ENCODE measurements at places on chromosomes 13 and 19. TPM values are rescaled to one million over a fixed set of nuclear protein-coding genes. Genes with fewer than 3 reads are reported as not detected.

The GATAD2A gene
- total RNA-seq, result 180 TPM

The CD22 gene
- total RNA-seq, result 0.52 TPM

- DNase-seq, result no peak
Observed at GRCh38 chr13:106752584-106753170, 184.7 kb upstream of the ARGLU1 start.

DNA sequence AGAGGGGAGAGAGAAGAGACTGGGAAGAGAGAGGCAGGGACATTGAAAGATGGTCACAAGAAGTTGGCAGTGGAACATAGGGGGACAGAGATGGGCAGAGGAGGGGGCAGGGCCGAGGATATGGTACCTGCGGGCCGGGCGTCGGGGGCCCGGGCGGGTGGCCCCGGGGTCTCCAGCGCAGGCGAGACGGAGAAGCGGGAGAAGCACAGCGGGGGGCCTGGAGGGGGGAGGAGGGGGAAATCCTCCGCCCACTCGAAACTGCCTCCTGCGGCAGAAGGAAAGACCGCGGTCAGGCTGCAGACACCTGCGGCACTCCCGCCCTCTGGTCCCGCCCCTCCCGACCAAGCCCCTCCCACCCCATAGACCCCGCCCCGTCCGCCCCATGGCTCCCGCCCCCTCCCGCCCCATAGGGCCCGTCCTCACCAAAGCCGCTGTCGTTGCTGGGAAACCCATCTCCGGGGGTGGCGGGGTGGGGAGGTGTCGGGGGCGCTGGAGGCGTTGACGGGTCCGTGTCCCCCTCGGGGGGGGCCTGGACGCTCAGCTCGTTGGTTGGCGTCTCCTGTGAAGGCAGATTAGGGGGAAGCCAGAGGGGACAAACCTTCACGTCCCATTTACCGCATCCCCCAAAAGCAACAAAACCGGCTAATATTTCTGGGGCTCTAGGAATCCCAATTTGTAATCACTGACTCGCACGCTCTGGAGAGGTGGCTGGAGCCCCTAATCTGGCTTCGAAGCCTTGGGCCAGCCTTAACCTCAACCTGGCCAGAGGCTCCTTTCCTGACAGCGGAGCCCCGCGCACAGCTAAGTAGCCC, 20.4 kb downstream of the LMTK3 start:
- DNase-seq, result peak; percentile 68

DNA sequence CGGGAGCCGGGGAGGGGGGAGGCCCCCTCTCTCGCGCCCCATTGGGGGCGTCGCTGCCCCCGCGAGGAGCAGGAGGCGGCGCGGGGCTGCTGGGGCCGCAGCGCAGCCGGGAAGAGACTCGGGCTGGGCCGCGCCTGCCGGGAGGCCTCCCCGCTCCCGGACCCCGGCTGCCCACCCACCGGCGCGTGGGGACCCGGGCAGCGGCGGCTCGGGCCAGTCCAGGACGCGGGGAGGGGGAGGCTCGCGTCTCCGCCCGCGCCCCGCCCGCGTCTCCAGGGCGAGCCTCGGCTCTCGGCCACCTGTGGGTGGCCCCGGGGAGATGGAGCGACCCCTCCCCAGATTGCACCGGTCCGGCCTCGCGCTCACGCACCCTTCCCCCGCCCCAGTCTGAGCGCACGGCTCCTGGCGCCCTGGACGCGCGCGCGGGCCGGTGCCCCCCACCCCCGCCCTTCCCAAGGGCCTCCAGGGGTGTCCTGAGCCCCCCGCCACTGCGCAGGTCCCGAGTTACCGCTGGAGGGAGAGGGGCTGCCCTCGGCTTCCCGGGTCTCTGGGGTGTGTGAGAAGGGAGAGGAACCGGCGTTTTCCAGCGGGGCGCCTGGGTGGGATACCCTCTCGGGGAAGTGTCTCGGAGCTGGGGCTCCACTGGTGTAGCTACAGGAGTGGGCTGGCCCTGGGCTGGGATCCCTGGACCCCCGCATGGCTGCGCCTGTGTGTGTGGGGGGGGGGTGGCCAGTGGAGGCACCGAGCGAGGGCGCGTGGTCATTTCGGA, 645 bp downstream of the PALM start:
- no peak for DNase-seq

DNA sequence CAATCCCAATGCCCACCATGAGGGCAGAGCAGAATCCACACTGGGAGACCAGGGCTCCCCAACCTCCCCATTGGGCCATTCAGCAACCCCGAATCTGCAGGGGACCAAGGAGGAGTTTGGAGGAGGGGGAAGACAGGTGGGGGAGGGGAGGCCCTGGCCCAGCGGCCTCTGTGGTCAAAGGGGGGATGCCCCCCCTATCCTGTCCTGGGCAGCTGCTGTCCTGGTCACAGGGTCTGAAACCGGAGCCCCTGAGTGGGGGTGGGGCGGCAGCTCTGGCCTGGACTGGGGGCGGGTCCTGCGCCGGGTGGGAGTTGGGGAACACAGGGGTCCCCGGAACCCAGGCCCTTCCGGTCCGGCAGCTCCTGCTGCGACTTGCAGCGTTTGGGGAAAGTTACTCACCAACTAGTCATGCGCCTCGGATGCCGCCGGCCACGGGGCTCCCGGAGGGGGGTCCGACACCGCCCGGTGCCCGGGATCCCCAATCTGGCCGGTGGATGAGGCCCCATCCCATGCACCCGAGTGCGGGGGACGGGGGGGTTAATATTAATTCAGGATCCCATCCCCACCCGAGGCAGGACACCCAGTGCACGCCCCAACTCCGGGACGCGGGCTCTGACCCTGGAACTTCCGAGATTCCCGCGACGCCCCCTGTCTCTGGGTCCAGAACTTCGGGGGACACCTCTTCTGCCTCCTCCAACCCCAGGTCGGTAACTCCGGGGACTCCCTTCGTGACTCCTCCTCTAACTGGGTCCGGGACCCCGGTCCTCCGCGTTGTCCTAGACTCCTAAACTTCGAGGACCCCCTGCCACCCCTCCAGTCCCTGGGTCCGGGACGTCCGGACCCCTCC, 872 bp downstream of the HOMER3 start:
- DNase-seq, result no peak

DNA sequence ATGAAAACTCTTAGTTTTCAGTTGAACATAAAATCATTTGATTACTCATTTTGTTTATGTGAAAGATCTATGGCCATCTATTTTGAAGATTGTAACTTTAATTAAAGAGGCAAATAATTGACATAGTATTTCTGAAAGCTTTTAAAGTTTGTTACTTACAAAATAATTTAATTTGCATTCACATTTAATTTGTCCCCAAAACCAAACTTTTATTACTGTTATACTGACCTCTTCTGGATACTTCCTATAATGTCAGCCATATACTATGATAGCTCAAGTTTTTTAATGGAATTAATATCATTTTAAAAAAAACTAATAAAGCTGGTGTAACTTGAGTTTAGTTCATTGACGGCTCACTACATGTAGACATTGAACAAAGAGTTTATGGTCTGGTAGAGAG, 4.9 kb upstream of the SGCG start:
- DNase-seq, result no peak

- DNase-seq, result no peak
Observed at GRCh38 chr19:18379803-18380747, 5.9 kb upstream of the GDF15 start.

DNA sequence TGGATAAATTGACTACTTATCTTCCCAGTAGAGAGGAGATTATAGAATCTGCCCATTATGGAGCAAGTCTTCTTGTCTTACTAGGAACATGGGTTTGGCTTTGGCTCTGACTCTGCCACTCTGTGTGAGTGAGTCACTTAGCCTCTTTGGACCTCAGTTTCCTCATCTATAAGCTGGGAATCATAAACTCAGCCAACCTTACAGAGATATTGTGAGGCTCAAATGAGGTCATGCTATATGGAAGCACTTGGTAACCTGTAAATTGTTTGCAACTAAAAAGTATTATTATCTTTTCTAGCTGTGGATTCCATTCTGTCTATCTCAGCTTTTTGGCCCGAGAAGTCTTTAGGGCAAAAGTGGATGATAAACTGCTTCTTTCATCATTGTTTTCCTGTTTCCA, 186.8 kb upstream of the TSC22D1 start:
- DNase-seq, result no peak

DNA sequence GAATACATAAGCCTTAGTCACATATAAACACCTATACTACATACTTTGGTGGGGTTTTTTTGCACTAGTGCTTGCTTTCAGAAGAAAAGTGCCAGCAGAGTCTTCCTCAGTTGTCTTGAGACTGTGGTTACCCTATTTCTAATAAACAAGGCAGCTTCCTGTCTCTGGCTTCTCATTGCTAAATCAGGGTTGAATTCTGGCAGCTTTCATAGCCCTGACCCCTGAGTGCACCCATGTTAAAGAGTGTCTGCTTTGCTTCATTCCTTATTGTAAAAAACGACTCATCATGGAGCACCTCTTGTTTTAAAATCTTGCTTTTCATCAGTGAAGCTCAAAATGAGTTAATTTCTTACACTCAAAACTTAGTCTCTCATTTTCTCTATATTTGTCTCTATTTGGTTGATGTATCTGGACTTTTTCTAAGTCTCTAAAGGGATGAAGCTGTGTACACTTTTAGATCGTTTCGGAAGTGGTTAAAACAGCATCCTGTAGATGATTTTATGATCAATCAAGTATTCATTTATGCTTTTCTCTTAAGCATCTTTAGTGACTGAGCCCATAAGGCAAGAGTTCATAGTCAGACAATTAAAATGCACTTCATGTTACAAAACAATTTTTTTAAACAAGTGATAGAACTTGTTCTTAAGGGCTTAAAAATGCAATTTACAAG, 72.1 kb downstream of the KLF12 start:
- peak; percentile 59 for DNase-seq

DNA sequence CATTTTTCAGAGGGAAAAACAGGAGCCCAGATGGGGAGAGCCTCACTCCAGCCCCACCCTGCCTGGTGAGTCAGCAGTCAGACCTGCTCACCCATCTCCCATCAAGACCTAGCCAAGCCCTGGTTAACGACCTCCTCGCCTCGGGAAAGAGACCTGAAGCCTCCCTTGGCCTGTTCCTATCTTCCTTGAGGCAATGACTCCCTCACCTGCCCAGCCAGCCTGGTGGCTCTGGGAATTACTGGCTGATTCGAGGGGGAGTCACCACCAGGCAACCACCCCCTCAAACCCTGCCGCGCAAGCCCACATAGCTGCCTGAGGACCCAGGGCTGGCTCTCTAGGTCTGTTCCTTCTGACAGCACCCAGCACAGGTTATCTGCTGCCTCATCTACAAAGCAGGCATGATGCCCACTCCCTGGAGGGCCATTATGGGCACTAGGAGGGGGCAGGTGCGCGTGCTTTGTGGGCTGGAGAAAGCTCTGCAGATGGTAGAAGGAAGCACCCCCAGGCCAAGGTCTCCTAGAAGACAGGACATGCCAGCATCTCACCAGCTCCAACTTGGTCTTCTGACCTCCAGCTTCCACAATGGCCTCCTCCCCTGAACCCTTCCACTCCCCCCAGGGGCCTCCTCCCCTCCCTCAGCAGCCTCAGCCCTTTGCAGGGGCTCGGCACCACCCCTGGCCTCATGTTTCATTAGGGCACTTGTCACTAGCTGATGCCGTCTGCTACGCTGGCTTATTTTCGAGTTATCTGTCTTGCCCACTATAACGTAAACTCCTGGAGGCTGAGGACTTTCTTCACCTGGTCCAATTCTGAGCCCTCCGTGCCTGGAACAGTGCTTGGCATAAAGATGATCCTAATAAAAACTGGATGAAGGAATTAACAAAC, 10.4 kb downstream of the DEDD2 start:
- DNase-seq, result no peak

DNA sequence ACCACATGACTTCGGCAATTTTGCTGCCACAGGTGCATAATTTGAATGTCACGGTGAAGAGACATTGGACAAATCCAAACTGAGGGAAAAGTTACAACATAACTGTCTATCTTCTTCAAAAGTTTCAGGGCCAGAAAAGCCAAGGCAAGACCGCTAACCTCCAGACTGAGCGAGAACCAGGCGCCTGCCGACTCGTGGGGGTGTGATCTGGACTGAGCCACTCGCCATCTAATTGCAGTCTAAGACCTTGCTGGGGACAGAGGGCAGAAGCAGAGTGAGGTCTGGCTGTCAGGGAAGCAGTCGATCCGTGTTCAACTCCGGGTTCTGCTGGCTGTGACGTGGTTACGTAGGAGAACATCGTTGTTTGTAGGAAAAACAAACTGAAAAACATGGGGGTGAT, 88.6 kb downstream of the SPACA7 start:
- DNase-seq, result no peak

DNA sequence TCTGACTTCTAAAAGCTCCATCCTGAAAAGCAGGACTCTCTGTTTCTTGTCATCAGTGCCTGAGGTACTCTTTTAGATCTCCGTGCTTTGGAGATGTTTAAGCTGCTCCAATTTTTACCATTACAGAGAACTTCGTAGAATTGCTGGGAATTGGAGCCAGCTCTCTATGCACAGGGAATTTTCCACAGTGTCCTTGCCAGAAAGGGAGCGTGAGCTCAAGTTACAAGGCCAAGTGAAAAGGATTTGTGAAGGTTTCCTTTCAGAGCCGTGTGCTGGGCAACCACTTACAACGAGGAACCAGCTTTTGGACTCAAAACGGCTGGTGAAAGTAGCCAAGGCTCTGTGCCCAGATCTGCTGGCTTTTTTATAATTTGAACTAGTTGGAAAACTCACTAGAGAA, 82.6 kb downstream of the NUFIP1 start:
- no peak for DNase-seq

The SLC15A1 gene
- total RNA-seq, result not detected

The DPY19L3 gene
- total RNA-seq, result 13.6 TPM
